ENCODE measurements at places on chromosomes 3 and 15. TPM values are rescaled to one million over a fixed set of nuclear protein-coding genes. Genes with fewer than 3 reads are reported as not detected.

DNA sequence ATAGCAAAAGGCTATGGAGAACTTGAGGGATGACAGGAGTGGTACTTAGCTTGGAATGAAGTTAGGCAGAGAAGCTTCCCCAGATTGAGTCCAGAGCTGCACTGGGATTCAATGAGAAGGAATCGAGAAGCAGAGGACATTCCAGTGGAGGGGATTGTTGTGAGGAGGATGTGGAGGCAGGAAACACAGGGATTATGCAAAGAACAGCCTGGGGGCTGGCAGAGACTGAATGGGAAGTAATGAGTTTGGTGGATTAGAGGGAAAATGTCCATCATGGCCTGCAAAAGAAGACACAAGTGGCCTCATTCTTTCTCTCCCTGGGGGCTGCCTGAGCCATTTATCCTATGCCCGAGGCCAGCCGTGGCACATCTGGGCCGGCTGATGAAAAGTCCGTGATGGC, 20.5 kb upstream of the SCN10A start:
- DNase-seq: no peak

GRCh38 chr3:155281912-155282311, 11.6 kb downstream of the STRIT1 start:
- no peak for DNase-seq

The SPATA12 gene
- not detected for polyA plus RNA-seq

The SYNM gene
- polyA plus RNA-seq: 6.7 TPM

DNA sequence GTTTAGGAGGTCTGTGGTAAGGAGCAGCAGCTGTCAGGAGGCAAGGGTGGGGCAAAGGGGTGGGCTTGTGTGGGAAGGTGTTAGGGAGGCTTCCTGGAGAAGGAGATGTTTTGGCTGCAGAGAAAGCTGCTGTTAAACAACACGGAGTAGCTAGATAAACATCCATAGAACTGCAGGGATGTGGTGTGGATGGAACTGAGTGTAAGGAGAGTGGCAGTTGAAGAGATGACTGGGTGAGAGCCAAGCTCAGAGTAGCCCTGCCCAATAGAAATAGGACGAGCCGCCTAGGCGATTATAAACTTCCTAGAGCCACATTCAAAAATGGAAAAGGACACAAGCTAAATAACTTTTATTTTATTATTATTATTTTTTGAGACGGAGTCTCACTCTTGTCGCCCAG, 19.9 kb downstream of the RPLP1 start:
- no peak for DNase-seq

DNA sequence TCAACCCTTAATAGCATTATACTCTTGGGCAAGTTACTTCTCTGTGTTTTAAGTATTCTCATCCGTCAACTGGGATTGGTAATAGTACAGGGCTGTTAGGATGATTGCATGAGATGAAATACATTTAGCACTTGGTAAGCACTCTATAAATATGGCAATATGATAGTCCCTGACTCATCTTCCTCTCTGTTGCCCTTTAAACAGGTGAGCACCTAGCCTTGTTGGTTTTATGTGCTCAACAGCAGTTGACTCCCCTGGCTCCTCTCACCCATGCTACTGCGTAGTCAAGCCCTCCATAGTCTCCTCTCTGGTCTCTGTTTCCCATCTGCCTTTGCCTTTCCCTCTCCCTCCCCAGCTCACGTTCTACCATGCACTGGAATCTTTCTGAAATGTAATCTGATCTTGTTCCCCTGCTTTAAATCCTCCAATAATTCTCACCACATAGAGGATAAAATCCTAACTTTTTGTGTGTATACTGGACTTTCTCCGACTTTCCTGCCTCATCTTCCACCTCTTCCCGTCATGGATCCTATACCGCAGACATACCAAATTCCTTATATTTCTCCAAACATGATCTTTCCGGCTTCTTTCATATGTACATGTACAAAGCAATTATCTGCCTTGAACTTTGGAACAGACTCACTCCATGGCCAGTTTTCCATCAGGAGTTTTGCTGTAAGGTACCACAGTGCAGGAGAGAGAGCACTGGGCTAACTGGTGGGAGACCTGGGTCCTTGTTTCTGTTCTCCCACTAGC, 42.3 kb downstream of the FSD2 start:
- no peak for DNase-seq

The POLQ gene
- 4.7 TPM for polyA plus RNA-seq

- no peak for DNase-seq
Observed at GRCh38 chr3:185308126-185308754, 54.4 kb upstream of the EHHADH start.

DNA sequence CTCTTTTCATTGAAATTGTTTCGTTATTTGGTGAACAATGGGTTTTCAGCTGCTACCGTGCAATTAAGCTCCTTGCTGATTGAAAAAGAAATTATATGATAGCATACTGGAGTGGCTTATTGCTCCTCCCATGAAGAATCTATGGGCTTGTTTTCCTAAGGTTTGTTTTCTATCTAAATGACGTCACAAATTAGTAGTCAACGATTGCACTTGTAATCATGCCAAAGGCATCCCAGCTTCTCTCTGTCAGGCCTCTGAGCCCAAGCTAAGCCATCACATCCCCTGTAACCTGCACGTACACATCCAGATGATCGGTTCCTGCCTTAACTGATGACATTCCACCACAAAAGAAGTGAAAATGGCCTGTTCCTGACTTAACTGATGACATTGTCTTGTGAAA, 388.0 kb upstream of the LMCD1 start:
- no peak for DNase-seq
